ENCODE measurements at places on chromosomes 12 and 14. TPM values are rescaled to one million over a fixed set of nuclear protein-coding genes. Genes with fewer than 3 reads are reported as not detected.

The BCL2L14 gene
- total RNA-seq, result 2.2 TPM

The NKX2-8 gene
- not detected for total RNA-seq

The FZD10 gene
- total RNA-seq, result not detected

The RBP5 gene
- 0.84 TPM for total RNA-seq

All from T-helper 2 cell treated with Interferon-gamma antibody and Interleukin-4, amounts not matched to agents 100 ng/mL and 5 ng/mL, for 36 hours (primary cell).